ENCODE measurements at places on chromosomes 12 and 14.

- no peak for DNase-seq
Observed at GRCh38 chr14:64992328-64992885, 5.7 kb downstream of the FNTB start.

DNA sequence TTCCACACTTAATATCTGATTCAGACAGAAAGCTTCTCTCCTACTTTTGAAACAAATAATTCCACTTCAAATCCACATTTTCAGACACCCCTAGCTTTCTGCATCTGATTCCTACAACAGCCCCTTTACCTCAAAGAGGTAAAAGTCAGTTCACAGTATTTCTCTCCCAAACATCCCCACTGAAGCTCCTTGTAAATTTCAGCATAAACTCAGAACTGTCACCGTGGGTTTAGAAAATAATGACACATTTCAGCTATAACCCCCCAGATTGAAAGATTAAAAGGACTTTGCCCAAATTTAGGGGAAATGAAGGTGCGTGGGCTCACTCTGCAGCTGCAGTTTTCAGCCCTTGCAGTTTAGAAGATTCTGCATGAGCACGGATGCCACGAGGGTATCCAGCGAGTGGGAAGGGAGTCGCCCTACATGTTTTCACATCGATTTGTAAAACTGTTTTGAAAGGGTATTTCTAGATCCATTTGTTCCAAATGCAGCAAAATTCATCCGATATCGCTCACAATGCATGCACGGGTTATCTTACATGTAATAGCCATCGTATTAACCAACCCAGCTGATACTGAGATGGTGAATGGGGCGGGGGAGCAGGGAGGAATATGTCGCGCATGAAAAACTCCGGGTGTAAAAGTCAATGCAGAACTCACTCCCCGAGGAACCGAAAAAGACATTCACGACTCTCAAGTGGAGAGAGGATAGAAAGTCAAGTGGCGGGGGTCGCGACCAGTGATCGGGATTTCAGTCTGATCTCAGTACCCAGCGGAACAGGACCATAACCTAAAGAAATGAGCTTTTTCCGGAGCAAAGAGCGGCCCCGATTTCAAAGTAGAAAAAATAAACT lies 5.0 kb upstream of the CCND2 start:
- no peak for DNase-seq

DNA sequence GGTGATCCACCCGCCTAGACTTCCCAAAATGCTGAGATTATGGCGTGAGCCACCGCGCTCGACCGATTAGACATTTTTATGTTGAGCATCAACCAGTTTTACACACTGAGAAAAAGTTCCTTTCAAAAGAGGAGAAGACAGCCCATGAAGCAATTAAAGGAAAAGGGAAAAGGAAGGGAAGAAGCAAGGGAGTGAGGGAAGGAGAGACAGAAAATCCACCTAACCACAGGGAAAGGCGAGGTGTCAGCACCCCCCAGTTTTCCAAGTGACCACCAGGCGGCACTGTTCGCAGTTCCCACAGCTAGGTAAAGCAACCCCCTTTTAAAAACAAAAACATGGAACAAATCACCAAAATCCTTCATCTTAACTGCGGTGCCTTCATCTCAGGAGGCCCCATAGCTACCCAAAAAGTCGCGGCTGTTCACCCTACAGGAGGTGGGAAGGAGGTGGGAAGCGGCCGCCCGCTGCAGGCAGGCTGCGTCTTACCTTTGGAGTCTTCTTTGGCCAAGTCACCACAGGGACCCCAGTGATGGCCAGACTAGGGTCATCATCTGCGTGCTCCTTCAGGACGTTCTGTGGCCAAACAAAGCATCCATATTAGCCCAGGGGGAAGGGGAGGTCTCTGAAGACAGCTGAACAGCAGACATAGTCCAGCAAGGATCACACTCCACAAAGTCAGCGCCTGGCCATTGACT lies 86.6 kb downstream of the KDM2B start:
- DNase-seq, result no peak

DNA sequence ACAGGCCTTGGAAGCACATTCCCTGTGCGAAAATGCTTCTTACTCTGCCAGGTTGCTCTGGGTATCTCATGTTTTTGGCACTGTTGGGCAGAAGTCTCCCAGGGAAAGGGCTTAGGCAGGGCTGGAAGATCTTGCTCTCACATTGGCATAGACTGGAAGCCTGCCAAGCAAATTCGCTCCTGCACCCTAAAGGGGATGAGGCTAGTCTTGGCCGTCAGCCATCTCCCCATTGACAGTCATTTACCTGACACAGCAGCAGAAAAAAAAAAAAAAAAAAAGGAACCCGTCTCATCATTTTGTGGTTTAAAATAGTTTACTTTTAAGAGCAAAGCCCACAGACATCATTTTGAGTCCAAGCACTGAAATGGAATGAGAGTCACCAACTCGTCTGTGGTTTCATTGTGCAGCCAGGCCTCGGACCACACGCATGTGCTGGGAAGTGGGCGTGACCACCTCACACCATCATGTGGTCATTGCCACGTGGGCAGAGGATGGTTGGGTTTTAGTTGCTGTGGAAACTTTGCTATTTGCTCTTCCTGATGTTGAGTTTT lies 84.8 kb downstream of the NRXN3 start:
- DNase-seq, result no peak

GRCh38 chr12:127363392-127363791 lies 903.6 kb upstream of the TMEM132C start:
- DNase-seq, result no peak

DNA sequence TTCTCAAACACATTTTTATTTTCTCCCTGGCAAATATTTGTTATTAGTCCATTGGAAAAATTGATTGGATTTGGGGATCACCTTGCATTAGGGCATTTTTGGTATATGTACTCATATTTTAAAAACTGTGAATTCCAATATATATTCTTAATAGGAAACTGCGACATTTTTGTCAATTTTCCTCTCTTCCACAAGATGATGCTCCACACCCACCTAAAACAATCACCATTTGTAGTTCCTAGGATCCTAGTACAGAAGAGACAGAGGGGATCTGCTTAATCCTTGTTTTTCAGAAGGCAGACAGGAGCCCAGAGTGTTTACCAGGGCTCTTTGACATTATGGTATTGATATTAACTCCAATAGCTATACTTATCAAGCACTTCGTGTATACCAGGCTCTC lies 22.8 kb upstream of the OASL start:
- peak; percentile 7 for DNase-seq

DNA sequence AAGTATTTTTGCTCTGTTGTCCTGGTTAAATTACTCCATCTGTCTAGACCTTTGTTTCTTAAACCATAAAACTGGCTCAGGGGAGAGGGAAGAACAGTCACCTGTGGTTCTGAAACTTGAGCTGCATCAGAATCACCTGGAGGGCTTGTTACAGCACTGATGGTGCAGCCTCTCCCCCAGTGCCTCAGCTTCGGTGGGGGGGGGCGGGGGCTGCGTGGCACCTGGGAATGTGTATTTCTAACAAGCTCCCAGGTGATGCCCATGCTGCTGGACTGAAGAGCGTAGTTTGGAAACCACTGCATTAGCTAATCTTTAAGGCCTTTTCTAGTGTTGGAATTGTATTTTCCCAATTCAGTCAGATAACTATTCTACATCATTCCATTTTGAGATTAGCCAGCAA lies 42.7 kb downstream of the GPHB5 start:
- DNase-seq, result no peak

GRCh38 chr14:86787717-86788116 lies 1205.3 kb downstream of the GALC start:
- DNase-seq, result no peak

GRCh38 chr12:74105434-74105833 lies 432.2 kb upstream of the ATXN7L3B start:
- no peak for DNase-seq

GRCh38 chr14:76576047-76576741 lies 185.1 kb upstream of the VASH1 start:
- DNase-seq, result no peak

- DNase-seq, result peak; percentile 13
Observed at GRCh38 chr12:68043435-68043834, 54.2 kb downstream of the IFNG-AS1 start.

- DNase-seq, result no peak
Observed at GRCh38 chr12:131895640-131896079, 1.2 kb downstream of the ULK1 start.

- DNase-seq, result no peak
Observed at GRCh38 chr14:94819531-94819930, 49.6 kb upstream of the GSC start.

- DNase-seq, result no peak
Observed at GRCh38 chr14:71722885-71723284, 209.3 kb upstream of the RGS6 start.

DNA sequence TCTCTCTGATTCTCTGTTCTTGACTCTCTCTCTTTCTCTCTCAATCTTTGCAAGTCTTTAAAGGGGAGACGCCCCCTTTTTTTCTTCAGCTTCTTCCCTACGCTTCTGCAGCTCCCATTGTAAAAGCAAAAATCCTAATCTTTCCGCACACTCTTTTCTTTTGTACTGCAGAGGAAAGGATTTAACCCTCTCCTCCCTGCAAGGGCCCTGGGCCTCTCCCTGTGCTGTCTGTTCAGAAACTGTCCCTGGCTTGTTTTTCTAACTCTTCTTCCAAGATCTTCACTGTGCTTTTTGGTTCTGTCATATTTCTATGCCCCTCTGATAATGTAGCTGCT lies 10.9 kb upstream of the SALL2 start:
- no peak for DNase-seq

DNA sequence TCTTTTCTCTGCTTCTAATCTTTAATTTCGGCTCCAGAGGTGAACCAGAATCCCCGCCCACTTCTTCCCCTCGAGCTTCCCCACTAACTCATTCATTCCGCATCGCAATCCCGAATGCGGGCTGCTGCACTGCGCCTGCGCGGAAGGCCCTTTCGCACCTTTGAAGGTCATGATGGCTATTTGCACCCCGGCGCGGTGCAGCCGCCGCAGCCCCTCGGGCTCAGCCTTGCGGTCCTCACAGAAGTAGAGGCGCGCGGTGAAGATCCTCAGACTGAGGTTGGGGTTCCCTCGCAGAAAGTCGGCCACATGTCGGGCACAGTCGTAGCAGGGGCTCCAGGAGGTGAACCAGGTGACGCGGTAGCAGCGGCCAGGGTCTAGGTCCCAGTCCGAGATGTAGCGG lies 7.6 kb downstream of the AICDA start:
- DNase-seq, result no peak

GRCh38 chr12:28265435-28266042 lies 75.3 kb downstream of the CCDC91 start:
- no peak for DNase-seq

DNA sequence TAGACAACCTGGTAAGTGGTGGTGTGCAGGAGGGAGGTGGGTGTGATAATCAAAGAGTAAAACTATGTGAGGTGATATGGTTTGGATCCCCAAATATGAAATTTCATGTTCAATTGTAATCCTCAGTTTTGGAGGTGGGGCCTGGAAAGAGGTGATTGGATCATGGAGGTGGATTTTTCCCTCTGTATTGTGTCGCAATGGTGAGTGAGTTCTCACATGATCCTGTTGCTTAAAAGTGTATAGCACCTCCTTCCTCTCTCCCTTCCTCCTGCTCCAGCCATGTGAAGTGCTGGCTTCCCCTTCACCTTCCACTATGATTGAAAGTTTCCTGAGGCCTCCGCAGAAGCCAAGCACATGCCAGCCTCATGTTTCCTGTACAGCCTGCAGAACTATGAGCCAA lies 270.2 kb upstream of the FOXG1 start:
- no peak for DNase-seq

DNA sequence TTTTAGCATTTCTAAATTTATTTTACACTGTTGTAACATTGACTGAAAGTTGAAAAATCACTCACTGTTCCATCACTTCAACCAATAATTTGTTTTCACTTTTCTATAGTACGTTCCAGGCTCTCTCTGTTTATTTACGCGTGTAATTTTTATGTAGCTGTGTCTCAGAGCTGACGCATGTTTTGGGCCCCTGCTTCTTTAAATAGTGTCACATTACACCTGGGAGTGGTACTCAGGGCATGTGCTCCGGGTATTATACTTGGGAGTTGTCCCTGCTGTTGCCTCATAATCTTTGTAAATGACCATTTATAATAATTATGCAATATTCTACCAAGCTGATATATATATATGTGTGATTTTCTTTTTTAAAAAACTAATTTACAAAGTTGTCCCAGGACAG lies 132.8 kb upstream of the CPM start:
- DNase-seq, result no peak

- no peak for DNase-seq
Observed at GRCh38 chr12:19021240-19021639, 108.3 kb upstream of the PLEKHA5 start.

DNA sequence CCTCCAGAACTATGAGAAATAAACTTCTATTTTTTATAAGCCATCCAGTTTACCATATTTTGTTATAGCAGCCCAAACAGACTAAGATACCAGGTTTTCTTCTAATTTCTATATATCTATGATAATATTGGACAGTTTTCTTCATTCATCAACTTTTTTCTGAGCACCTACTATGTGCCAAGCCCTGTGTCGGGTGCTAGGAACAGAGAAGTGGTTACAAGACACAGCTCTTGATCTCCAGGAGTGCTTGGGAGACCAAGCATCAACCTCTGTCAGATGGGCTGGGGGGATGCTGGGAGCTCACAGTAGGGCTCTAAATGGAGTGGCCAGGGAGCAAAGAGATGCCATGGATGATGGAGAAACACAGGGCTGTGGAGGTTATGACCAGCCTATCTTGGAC lies 2.9 kb upstream of the WSCD2 start:
- DNase-seq, result no peak

DNA sequence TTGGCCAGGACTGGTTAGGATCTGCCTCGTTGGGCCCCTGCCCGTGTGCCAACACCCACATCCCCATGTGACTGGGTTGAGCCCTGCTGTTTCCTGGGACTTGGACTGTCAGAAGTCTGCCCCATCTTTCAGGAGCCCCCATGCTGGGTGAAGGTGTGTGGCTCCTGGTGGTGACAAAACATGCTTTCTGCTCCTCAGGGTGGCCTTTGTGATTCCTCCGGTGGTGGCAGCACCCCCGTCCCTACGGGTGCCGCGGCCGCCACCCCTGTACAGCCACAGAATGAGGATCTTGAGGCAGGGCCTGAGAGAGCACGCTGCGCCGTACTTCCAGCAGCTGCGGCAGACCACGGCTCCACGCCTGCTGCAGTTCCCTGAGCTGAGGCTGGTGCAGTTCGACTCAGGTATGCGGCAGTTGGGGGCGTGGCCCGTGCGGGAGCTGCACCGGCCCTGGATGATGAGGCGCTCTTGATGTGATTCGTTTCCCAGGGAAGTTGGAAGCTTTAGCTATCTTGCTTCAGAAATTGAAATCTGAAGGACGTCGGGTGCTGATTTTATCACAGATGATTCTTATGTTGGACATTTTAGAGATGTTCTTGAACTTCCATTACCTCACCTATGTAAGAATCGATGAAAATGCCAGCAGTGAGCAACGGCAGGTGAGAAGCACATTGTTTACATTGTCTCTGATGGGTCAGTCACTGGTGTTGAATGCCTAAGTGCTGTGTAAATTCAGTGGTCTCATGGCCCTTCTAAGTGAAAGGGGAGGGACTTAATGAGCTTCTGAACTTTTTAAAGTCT lies 80.0 kb downstream of the EP400 start:
- DNase-seq, result no peak

Measured in NCI-H526 treated with DMSO at 0.1 percent for 48 hours (cell line).